ENCODE measurements at places on chromosomes 12 and 14.

DNA sequence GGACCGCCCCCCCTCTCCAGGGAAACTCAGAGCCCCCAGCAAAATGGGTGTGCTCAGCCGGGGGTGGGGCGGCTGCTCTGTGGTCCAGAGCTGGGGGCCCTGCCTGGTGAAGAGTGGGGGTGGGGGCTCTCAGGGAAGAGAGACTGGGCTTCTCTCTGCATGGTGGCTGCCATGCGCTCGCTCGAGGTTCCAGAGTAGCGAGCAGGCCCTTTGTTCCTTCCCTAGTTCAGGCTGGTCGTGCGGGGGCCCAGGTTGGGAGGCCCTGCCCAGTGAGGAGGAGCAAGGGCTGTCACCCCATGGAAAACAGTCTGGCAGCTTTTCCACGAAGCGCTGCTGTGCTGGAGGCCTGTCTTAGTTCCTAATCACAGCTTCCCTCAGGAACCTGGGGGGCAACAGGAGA lies 134.6 kb downstream of the AEBP2 start:
- no peak for DNase-seq

DNA sequence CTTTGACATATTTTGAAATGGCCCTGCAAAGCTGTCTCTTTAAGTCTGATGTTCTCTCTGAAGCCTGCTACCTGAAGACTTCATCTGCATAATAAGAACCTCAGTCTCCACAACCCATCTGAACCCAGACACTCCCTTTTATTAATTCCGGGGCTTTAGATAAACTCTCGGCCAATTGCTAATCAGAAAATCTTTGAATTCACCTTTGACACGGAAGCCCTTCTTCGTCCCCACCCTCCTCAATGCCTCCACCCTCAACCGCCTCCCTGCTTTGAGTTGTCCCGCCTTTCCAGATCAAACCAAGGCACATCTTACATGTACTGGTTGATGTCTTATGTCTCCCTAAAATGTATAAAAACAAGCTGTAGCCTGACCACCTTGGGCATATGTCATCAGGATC lies 17.6 kb downstream of the OR6J1 start:
- no peak for DNase-seq

DNA sequence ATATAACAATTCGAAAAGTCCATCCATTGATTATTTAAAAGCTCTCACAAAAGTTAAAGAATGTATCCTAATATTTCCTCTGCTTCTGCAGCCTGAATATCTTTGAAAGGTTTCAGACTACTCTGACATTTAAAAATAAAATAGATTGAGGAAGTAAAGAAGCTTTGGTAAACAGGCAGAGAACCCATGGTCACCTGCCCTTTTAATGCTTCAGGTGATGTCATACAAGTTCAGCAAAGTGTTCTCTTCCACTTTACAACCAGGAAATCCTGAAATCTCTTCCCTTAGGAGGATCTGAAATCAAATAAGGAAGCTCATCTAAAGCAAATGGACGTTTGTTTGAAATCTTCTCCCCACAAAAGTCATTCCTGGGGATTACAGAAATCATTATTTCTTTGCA lies 322.4 kb downstream of the PDZRN4 start:
- no peak for DNase-seq

DNA sequence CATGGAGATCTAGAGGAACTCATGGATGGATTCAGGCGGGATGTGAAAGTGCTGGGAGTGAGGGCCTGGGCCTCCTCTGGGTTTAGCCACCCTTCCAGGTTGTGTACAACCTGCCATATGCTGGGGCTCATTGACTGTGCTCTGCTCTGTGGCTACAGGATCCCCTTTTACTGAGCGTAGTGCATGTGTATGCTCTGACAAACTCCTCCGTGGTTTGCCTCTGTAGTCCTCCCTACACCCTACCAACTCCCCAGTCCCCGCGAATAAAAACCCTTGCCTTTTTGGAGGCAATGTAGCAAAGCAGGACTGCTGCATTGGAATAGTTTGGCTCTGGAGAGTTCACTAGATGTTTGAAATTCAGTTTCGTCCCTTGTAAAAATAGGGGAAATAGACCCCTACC lies 17.4 kb downstream of the JDP2 start:
- DNase-seq = no peak

DNA sequence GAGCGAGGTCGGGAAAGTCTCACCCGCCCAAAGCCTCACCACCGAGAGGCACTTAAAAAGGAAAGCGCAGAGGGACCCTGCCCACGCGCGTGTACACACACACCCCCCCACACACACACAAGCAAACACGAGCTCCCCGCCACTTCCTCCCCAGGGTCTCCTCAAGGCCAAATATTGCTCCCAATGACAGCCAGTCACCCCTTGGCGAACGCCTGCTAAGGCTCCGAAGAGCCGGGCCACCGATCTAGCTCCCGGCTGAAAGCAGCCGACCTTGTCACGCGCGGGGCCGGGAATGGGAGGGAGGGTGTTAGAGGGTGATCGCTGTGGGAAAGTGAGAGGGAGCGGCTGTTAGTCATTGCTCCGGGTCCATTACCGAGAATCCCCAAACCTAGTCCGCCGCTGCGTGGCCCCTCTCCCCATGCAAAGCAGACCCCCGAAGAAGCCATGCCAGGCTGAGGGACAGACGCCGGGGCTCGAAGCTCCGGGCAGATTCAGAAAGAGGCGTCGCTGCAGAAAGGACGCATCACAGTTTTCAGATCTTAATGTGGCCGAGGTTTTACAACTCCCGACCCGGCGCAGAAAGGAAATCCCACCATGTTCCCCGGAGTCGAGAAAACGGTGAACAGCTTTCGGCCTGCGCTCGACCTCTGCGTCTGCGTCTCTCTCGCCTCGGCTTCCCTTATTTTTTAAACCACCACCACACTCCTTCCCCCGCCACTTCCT lies 2.6 kb downstream of the BMP4 start:
- DNase-seq = no peak

DNA sequence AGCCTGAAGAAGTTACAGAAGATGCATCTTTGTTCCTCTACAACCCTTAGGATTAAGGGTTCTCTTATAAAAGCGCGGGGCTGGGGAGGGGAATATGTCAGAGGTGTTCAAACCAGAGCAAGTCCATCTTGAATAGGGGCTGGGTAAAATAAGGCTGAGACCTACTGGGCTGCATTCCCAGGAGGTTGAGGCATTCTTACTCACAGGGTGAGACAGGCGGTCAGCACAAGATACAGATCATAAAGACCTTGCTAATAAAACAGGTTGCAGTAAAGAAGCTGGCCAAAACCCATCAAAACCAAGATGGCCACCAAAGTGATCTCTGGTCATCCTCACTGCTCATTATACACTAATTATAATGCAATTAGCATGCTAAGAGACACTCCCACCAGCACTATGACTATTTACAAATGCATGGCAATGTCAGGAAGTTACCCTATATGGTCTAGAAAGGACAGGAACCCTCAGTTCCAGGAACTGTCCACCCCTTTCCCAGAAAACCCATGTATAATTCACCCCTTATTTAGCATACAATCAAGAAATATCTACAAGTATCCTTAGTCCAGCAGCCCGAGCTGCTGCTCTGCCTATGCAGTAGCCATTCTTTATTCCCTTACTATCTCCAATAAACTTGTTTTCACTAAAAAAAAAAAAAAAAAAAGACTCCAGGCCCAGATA lies 108.1 kb upstream of the FOXN3 start:
- no peak for DNase-seq

DNA sequence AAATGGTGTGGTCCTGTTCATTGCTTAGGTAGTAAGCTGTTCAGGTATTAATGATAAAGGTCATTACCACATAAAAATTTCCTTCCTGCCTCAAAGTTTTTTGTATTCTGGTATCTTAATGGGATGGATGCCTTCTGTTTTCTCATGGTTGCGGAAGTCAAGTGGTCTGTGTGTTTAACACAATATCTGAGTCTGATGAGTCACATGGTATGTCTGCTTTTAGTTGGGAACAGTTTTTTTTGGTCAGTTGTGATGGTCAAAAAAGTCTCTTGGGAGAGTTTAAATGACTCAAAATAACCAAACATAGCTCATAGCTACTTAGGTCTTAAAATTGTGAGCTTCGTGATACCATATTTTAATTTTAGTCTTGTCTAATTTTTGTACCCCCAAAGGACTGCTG lies 40.7 kb downstream of the STK38L start:
- no peak for DNase-seq

DNA sequence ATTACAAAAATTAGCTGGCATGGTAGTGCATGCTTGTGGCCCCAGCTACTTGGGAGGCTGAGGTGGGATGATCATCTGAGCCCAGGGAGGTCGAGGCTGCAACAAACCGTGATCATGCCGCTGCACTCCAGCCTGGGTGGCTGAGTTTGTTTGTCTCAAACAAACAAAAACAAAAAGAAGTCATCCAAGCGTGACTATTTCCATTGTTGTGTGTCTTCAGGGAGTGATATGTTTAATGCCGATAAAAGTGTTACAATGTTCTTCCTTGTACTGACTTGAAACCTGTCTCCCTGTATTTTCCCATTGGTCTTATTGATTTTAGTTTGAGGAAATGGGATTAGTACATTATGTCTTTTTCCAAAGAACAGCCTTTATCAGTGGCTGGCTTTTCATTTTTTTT lies 75.6 kb upstream of the USP44 start:
- no peak for DNase-seq

DNA sequence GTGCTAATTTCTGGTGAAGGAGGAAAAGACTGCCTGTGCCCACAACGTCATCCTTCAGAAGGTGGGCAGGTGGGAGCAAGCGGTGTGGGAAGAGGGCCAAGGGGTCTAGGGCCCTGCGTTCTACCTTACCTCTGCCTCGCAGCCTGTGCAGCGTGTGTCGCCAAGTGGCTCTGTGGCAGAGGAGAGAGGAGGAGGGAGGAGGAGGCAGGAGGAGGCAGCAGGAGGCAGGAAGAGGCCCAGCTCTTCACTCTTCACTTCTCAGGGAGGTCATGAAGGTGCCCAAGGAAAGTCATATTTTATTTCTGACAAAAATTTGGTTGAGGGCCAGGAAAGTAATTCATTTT lies 177.9 kb downstream of the MYRFL start:
- no peak for DNase-seq

DNA sequence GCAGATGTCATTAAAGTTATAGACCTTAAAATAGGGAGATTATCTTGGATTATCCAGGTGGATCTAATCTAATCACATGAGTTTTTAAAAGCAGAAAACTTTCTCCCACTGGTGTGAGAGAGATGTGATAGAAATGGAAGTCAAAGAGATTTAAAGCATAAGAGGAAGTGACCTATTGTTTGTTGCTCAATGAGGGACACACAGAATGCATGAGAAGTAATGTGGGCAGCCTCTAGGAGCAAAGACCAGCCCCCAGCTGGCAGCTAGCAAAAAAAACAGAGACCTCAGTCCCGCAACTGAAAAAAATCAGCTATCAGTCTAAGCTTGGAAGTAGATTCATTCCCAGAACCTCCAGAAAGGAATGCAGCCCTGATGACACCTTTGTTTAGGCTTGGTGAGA lies 24.6 kb upstream of the ANP32D start:
- DNase-seq = no peak

- DNase-seq = no peak
Measured at GRCh38 chr12:50661300-50662115, 102.4 kb upstream of the ATF1 start.

DNA sequence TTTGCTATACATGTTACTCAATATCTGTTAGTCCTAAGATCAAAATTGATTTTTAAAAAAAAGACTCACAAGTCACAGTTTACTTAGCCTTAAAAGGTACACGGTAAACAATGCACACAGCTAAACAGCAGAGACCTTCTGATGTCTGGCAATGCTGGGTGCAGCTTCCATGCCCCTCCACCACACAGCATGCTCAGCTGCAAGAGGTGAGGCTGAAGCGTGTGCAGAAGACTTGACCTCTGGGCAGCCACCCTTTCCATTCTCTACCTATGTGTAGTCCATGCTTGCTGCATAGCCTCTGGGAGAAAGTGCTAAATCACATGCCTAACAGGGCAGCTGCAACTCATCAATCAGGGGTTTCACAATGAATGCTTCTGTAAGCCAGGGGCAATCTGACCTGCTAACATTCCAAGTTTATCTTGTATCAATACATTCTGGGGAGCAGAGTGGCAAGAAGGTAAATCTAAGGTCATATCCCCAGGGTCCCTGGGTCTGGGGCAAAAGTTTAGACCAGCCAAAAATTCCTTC lies 44.5 kb upstream of the AMN1 start:
- no peak for DNase-seq

DNA sequence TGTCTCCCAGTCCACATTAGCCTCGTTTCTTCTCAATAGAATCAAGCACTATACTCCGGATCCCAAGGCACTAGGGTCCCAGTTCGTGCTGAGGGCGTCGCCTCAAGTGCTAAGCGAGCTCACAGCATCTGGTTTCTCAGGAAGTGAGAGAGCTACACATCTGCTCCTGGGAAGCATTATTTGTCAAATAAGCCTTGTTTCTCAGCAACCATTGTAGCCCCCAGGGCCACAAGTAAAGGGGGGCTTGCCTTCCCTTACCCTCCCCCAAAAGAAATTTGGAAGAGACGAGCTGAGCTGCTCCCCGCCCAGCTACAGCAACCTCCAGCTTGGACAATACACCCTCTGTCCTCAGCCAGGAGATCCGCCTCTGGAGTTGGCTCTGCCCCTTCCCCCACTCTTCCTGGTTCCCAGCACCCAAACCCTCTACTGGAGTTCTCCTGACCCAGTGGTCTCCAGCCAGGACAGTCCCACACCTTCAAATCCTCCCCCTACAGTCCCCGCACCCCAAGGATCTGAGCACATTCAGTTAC lies 5.7 kb upstream of the TNS2 start:
- no peak for DNase-seq

DNA sequence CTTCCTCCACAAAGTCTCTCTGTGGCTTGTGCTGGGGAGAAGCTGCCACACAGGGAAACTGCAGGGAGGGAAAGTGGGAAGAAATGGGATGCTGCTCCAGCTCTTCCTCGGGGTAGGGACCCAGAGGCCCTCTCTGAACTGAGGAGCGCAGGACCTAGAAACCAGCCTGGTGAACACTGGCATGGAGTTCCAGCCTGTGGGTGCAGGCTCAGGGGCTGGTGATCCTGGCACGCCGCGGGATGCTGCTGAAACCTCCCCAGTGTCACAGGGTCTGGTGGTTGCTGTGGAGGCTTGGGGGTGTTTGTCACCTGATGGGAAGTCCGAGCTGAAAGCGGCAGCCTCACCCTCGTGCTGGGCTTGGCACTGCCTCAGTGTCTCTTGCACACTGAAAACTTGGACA lies 5.2 kb upstream of the KRT75 start:
- DNase-seq = no peak

DNA sequence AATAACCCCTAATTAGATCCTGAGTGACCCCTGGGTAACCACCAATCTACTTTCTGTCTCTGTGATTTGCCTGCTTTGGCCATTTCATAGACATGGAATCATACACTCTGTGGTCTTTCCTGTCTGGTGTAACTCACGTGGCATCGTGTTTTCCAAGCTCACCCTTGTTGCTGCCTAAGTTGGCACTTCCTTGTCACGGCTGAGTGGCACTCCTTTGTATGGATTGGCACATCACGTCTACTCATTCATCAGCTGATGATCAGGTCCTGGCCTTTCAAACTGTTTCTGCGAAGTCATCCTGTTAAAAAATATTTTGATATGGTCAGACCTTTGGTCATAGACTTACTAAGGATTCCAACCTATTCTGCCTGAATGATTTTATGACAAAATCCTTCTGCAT lies 87.7 kb downstream of the GLT1D1 start:
- DNase-seq = no peak

GRCh38 chr12:111942557-111942956 lies 70.4 kb downstream of the TMEM116 start:
- no peak for DNase-seq

DNA sequence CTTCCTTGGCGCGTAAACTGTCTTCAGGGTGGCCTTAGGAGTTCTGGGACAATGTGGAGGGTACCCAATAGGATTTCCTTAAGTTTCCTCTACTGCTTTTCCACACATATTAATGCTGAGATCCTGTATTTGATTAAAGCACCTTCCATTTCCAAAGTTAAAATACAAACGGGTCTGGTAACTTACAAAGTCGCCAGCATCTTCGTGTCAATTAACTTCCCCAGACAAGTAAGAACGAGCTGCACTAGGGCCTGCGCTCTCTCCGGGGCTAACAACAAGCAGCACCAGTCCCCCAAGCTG lies 130.9 kb downstream of the NDUFA12 start:
- DNase-seq = no peak
